ENCODE measurements at places on chromosomes 11 and 22. TPM values are rescaled to one million over a fixed set of nuclear protein-coding genes. Genes with fewer than 3 reads are reported as not detected.

- DNase-seq: no peak
Measured at GRCh38 chr11:116871248-116871647, 33.8 kb upstream of the APOA1 start.

GRCh38 chr11:57387289-57388030 is 3.0 kb downstream of the PRG2 start:
- no peak for DNase-seq

The LRRC32 gene
- 27.1 TPM for polyA plus RNA-seq

- no peak for DNase-seq
Measured at GRCh38 chr11:26483108-26483507, 89.0 kb downstream of the MUC15 start.

The MS4A1 gene
- not detected for polyA plus RNA-seq
